ENCODE measurements at places on chromosomes 6 and 20.

- no peak for DNase-seq
Measured at GRCh38 chr6:143522039-143522600, 10.6 kb upstream of the FUCA2 start.

DNA sequence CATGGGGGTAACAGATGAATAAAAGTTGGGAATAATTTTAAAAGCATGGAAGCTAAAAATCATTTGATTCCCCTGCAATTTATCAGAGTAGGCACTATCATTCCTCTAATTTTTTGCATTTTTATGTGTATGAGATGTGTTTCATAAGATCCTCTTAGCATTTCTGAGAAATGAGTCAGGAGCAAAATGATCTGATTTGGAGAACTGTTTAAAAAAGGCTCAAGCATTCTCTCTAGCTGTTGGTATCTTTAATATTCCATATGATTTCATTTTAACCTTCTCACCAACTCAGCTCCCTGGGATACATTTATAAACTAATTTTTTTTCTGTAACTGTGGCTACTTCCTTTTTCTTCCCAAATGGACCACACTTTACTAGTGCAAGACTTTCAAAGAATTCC is 60.9 kb downstream of the MCHR2 start:
- no peak for DNase-seq

GRCh38 chr6:51778666-51779065 is 308.7 kb downstream of the PKHD1 start:
- DNase-seq = no peak

GRCh38 chr6:34578445-34579262 is 22.5 kb upstream of the SPDEF start:
- no peak for DNase-seq

- no peak for DNase-seq
Measured at GRCh38 chr20:32523613-32524213, 61.4 kb downstream of the NOL4L start.

GRCh38 chr6:130859161-130859867 is 32.1 kb downstream of the SMLR1 start:
- no peak for DNase-seq

DNA sequence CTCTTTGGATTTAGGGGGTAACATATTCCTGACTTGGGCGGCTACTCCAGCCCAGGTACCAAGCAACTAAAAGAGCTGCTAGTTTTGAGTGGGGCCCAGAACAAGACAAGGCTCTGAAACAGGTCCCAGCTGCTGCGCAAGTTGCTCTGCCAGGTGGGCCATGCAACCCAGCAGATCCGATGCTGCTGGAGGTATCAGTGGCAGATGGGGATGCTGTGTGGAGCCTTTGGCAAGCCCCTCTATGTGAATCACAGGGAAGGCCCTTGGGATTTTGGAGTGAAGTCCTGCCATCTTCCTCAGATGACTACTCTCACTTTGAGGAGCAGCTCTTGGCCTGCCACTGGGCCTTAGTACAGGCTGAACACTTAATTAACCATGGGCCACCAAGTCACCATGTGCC is 43.7 kb upstream of the VSX1 start:
- no peak for DNase-seq

DNA sequence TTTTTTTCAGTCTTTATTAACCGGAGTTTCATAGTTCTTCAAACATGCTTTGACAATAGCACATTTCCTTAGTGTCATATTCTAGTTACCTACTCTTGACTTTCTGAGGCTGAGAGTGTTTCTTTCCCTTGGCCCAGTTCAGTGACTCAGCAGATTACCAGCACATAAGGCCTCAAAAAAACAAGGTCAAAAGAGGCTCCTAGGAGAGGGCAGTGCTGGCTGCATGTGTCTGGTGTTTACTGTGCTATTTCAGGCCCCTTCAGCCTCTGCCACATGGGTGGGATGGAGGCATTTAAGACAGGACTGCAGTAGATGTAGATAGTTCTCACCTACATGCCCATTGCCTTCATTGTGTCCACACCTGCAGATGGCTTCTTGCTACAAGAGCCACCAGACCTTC is 198.2 kb upstream of the SSTR4 start:
- no peak for DNase-seq

DNA sequence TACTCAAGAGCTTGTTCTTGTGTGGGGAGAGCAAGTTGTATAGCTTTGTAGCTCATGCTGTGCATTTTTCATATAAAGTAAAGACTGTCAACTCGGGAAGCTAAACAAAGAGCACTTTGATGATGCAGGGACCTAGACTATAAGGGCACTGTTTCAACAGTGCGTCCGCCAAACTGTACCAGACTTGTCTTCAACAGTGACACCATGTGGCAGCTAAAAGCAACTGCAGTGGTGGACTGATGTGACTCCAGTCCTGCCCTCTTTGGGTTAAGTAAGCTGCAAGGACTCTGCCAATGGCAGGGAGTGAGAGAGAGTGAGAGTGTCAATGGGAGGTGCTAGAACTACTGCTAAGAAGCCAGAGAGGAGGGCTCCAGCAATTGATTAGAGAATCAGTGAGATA is 48.1 kb upstream of the MC3R start:
- DNase-seq = no peak

GRCh38 chr6:79777713-79778579 is 146.8 kb downstream of the SH3BGRL2 start:
- DNase-seq = peak; percentile 86

- DNase-seq = no peak
Measured at GRCh38 chr6:68834551-68834950, 199.5 kb downstream of the ADGRB3 start.

DNA sequence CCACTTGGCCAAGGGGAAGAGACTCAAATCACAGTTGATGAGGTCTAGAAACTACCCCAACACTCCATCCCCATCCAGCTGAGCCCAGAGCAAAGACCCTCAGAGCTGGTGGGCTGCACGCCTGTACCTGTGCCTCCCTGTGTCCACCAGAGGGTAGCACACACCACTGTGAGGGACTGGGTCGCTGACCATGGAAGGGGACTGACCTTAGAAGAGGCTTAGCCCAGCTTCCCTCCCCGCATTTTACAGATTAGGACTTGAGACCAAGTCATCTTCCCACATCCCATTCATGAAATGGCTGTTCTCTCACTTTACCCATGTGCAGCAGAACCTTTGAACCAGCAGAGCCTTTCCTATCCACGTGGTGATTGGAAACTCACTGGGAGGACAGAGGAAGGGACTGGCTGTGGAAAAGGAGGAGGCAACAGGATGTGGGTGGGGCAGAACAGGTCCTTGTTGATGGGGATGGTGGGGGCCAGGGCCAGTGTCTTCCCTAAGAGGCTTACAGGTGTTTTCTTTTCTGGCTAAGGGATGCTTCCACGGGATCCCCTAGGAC is 44.3 kb downstream of the CPXM1 start:
- no peak for DNase-seq

- no peak for DNase-seq
Measured at GRCh38 chr6:71393471-71393870, 104.9 kb downstream of the OGFRL1 start.

- no peak for DNase-seq
Measured at GRCh38 chr6:40326714-40327421, 260.3 kb downstream of the LRFN2 start.

GRCh38 chr6:109290143-109290931 is 91.9 kb downstream of the CD164 start:
- DNase-seq = no peak

- DNase-seq = no peak
Measured at GRCh38 chr20:52160049-52160570, 31.5 kb downstream of the ZFP64 start.

GRCh38 chr20:55761100-55761499 is 244.2 kb downstream of the CBLN4 start:
- no peak for DNase-seq

GRCh38 chr6:56655249-56655648 is 12.6 kb upstream of the DST start:
- no peak for DNase-seq

All from activated T-cell treated with anti-CD3 and anti-CD28 coated beads for 4 hours (primary cell).